Bronchial smooth muscle cell (primary cell): ENCODE measurements at places on chromosomes 7 and 10. TPM values are rescaled to one million over a fixed set of nuclear protein-coding genes. Genes with fewer than 3 reads are reported as not detected.

Gene GPR85
- total RNA-seq, result 1.1 and 1.9 TPM in 2 replicates

Gene AGR2
- not detected in 2 replicates for total RNA-seq

Gene FAM107B
- total RNA-seq, result 18.4 and 24.1 TPM in 2 replicates

Gene LRRD1
- total RNA-seq, result under 0.01 TPM in 1 of 2 replicates, not detected in the other

Gene GATA3
- total RNA-seq, result not detected in 2 replicates

Gene PSD
- 8.4 and 14.3 TPM in 2 replicates for total RNA-seq

Gene ANKRD1
- total RNA-seq, result 0.16 and 0.43 TPM in 2 replicates

Gene FOXI2
- total RNA-seq, result not detected in 2 replicates

Gene OR6B1
- not detected in 2 replicates for total RNA-seq

Gene DKK1
- 11.0 and 18.4 TPM in 2 replicates for total RNA-seq

Gene LRIT1
- total RNA-seq, result not detected in 2 replicates

Gene PHKG1
- 0.47 and 1.0 TPM in 2 replicates for total RNA-seq

Gene SLC39A12
- 0.09 TPM in 1 of 2 replicates, not detected in the other for total RNA-seq

Gene CYP2E1
- 0.47 and 0.52 TPM in 2 replicates for total RNA-seq
